ENCODE measurements at places on chromosomes 3 and 15.

DNA sequence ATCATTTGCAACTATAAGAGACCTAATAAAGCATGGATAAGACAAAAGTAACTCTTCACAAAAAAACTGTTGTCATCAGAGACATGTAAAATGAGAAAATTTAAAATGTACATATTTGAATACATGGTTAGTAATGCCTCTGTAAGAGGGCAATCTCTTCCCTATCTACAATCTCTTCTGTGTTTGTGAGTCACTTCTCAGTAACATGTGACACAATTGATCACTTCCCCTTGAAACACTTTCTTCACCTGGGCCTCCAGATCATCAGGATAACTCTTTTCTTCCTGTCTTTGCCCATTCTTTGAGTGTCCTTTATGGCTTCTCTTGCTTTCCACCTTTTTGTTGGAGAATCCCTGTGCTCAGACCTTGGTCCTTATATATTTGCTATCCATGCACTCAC lies 50.4 kb downstream of the TFDP2 start:
- no peak for DNase-seq

DNA sequence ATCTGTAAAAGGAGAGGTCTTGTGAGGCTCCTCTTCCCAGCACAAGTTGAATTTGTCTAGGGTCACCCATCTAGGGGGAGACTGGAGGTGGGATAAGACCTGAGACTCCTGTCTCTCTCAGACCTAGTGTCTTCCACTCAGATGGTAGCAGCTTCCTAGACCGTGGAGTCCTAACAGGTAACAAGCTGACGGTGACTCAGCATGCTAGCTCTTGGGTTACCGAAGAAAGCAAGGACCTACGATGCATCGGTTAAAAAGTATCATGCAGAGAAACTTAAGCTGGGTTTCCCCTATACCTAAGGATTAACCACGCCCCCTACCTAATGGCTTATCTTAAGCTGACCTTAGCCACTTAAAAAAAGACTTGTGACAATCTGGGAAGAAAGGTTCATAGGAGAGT lies 7.6 kb downstream of the LRRN1 start:
- no peak for DNase-seq

- DNase-seq = no peak
These were observed 53.8 kb downstream of the BCHE start for GRCh38 chr3:165783383-165783782.

DNA sequence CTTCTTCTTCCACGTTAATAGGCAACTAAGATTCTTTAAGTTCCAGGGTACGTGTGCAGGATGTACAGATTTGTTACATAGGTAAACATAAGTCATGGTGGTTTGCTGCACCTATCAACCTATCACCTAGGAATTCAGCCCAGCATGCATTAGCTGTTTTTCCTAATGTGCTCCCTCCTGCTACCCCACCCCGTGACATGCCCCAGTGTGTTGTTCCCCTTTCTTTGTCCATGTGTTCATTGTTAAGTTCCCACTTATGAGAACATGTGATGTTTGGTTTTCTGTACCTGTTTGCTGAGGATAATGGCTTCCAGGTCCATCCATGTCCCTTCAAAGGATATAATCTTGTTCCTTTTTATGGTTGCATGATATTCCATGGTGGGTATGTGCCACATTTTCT lies 21.1 kb downstream of the GTF2A2 start:
- no peak for DNase-seq

GRCh38 chr3:173730391-173730790 lies 332.8 kb downstream of the NLGN1 start:
- no peak for DNase-seq

DNA sequence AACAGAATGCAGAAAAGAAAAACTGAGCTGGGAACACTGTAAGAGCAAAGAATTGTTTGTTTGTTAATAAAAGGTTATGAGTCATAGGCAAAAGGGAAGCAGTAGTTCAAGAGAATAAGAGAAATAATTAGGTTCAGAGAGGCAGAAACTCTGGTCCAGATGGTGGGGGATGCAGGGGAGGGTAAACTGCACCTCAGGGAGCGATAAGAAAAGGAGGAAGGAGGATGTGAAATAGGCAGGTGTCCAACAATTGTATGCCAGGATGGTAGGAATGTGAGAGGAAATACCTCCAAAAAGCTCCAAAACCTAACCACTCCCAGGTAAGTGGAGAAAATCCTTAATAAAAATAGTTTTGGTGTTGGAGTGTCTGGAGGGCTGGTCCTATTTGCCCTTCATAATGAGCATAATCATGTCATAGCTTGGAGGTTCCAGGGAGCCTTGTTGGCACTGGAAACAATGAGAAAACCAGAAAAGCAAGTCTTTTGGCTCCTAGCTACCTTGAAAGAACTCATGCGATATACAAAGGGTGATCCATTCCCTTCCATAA lies 405.4 kb upstream of the TBL1XR1 start:
- DNase-seq = no peak

DNA sequence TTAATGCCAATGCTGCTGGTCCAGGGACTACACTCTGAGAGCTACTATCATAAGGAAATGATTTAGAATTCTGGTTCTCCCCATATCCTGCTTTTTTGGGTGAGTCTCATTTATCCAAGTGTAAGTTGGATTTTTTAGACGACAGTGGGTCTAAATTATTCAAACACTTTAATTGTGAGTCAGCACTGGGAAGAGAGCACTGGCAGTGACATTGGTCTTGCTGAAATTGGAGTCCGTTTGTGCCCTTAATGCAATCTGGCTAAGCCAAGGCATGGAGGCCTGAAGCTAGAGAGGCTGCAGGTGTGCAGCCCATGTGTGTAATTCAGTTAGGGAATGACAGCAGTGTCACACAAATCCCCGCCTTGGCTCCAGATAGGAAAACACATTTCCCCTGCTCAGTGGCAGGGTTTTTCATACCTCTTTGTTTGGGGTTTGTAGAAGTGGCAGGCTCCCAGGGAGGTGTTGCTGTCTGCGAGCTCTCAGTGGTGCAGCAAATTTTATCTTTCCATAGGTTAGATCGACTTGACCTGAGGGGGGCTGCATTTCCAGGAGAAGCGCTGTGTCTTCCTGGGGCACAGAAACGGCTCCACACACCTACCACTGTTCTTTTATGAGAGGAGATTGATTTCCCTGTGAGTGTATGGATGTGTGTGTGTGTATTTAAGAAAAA lies 197.7 kb downstream of the CD47 start:
- DNase-seq = no peak

GRCh38 chr15:98123297-98123696 lies 162.8 kb downstream of the ARRDC4 start:
- no peak for DNase-seq

DNA sequence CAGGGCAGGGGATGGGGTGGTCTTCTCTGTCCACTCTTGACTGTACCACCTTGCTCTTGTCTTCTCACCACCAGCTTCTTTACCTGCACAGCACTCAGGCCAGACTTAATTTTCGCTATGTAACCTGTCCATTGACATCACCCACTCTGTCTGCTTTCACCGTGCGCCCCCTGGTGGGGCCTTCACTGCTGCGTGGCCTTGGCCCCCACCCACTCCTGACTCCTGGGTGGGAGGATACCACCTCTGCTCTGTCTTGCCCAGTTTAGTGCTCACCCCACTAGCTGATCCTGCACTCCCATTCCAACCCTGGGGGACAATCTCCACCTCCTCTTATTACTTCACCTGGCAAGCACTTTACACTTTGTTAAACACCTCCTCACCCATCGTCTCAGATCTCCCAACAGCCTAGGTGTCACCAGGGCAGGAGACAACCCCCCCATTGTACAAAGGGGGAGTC lies 17.7 kb downstream of the PTH1R start:
- DNase-seq = peak; percentile 79

DNA sequence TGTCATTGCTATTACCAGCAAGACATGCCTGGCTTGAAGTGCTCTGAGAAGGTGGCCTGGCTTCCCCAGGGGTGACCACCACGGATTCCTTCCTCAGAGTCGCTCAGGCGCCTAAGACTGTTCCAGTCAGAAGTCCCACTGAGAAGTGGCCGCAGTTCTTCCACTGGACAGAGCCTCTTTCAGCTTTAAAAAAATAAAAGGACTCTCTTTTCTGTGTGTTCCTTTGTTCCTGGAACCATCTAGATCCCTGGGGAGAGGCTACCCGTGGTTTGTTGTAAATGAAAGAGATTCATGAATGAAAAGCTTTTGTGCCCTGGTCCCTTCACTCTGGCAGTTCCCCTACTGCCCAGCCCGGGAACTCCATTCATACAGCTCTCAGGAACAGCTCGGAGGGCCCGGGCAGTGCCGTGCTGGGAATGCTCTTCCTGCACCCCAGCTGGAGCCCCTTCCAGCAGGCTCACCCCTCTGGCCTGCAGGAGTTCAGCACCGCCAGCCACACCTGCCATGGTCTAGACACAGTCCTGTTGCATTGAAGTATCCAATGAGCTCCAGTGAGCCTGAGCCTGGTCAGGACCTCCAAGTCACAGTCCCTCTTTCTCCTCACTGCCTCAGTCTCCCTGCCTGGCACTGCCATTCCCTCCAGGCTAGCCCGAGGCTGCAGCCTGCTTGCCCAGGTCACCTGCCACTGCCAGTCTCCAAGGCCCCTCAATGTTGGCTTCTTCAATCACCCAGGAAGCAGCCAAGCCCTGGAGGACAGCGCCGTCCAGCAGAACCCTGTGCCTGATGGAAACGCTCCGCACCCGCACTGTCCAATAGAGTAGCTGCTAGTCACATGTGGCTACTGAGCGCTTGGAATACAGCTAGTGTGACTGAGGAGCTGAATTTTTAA lies 75.4 kb downstream of the XXYLT1 start:
- no peak for DNase-seq

- DNase-seq = no peak
These were observed 35.3 kb downstream of the ZBTB38 start for GRCh38 chr3:141403576-141403975.

DNA sequence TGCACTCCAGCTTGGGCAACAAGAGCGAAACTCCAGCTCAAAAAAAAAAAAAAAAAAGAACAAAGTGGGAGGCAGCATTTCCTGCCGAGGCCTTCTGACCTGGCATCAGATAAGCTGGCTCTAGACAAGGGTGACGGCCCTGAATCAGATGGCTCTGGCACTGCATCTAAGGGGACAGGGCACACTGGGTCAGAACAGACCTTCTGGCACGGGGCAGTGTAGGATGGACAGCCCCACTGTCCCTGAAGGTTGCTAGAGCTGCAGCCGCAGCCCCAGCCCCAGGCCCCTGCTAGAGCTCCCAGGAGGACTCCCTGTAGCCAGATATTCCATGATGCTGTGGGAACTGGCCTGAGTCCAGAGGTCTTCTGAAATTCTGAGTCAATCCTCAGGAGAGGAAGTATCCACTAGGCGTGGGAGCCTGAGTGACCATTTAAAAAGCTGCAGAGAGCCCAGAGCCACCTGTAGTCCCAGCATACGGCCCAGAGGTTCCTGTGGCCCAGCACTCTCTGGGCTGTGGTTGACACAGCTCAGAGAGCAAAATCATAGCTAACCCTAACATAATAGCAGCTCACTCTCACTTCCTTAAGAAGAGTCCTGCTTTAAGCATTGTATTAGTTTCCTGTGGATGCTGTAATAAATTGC lies 69.2 kb upstream of the MFGE8 start:
- DNase-seq = no peak

DNA sequence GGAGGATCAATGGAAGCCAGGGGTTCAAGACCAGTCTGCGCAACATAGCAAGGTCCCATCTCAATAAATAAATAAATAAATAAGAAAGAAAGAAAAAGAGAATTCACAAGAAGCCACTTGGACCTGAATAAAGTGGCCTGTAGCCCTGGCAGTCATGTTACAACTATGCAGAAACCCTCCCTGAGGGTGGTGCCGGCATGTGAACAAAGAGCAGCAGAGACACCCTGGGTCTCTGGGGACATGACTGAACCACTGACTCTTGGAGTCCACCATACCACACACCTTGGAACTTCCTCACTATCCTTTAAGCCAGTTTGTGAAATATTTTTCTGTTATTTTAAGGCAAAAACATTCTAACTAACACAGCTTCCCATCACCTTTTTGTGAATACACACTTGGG lies 93.0 kb downstream of the MEIS2 start:
- DNase-seq = no peak

DNA sequence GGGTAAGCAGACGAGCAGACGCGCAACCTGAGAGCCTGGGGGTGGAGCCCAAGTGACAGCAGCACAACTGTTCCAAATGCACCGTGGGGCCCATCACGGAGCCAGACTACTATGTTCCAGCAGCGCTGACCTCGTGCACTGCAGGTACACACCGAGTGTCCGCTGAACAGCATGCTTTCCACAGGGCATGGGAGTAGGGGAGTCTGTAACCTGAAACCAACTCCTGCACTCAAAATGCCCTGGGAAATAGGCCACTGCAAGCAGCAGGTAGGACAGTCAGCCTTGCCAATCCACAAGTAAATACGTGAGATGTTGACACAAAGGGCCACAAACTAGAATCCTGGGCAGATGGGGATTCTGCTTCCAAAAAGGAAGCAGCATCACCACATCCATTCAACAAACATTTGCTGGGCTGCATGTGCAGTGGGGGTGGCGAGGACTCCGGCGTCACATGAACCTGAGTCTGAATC lies 73.9 kb downstream of the TBC1D2B start:
- DNase-seq = no peak

DNA sequence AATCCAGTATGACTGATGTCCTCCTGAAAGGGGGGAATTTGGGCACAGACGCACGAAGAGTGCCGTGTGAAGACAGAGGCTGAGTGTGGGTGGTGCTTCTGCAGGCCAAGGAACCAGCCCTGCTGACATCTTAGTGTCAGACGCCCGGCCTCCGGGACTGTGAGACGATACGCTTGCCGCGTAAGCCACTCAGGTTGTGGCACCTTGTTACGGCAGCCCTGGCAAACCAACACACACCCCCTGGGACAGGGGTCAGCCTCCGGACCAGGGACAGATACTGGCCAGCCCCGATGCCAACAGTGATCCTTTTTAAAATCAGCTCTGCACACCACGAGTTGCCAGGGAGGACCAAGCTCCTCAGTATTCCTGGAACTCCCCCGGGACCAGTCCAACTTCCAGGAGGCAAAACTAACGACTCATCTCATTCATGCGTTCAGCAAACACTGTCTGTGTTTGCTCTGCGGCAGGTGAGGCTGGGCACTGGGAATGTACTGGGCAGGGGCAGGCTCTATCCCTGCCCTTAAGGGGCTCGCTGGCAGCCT lies 21.2 kb upstream of the PIGZ start:
- no peak for DNase-seq

DNA sequence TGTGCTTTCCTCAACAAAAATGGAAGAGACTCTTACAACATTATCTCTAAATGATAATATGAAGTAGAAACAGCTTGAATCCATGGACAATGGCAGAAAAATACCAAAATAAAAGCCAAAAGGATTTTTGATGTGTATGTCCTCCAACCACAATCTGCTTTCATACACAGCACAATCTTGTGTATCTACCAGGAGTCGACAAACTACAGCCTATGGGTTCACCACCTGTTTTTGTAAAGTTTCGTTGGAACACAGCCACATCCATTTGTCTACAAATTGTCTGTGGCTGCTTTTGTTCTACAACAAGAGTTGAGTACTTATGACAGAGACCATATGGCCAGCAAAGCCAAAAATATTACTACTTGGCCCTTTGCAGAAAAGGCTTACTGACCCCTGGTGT lies 88.7 kb upstream of the UBE2E2 start:
- no peak for DNase-seq
